ENCODE measurements at places on chromosomes 2 and 18.

- no peaks in the 10 kb centered on the region for H3K4me1 ChIP-seq
- no peak overlapping the region for H3K27ac ChIP-seq
- H3K36me3 ChIP-seq, result no peaks in the 10 kb centered on the region
- H3K27me3 ChIP-seq, result peaks cover 74% of the 10 kb centered on the region
- no peak for DNase-seq
- H3K4me3 ChIP-seq, result no peak overlapping the region
These were observed 8.5 kb upstream of the PRELID3A start for GRCh38 chr18:12399231-12399630.

- H3K4me1 ChIP-seq, result peaks cover 24% of the 10 kb centered on the region
- H3K27me3 ChIP-seq, result no peaks in the 10 kb centered on the region
- H3K27ac ChIP-seq, result peak within 1 kb of the TSS; percentile 99
- peaks cover 36% of the 10 kb centered on the region for H3K36me3 ChIP-seq
These were observed at the start of the genes CEP76 and PSMG2 for GRCh38 chr18:12702221-12703095. Gene CEP76, minus strand, starts transcription at chr18:12702723. Its CDS starts 175 bp downstream, at chr18:12702548. Gene PSMG2, plus strand, starts transcription at chr18:12703042. Its CDS starts 66 bp downstream, at chr18:12703108.

- peaks cover 5% of the 10 kb centered on the region for H3K4me1 ChIP-seq
- no peaks in the 10 kb centered on the region for H3K36me3 ChIP-seq
- no peak for DNase-seq
- no peak overlapping the region for H3K27ac ChIP-seq
These were observed 2.7 kb downstream of the ST8SIA5 start for GRCh38 chr18:46754188-46754587.

DNA sequence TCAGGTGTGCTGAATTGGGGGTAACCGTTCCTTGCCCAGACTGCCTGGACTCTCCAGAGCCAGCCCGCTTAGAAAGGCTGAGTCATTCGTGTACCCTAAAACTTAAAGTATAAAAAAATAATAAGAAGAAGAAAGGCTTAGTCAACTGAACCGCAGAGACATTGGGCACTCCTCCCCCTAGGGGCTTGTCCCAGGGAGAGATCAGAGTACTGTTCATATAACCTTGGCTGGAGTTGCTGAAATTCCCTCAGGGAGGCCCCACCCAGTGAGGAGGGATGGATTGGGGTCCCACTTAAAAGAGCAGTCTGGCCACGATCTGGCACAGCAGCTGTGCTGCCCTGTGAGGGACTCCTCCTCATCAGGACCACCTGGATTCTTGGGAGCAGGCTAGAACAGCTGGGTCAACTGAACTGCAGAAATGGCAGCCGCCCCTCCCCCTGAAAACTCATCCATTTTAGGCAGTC is 37.2 kb downstream of the ANKRD12 start:
- peak overlapping the region; percentile 75 for H3K27ac ChIP-seq
- H3K4me1 ChIP-seq, result peaks cover 75% of the 10 kb centered on the region
- peak overlapping the region; percentile 43 for H3K4me3 ChIP-seq
- DNase-seq, result no peak

- H3K27me3 ChIP-seq, result peaks cover 55% of the 10 kb centered on the region
- H3K27ac ChIP-seq, result no peak overlapping the region
- DNase-seq, result no peak
- no peak overlapping the region for H3K4me3 ChIP-seq
These were observed 6.9 kb upstream of the LIMS2 start for GRCh38 chr2:127681976-127682857.

GRCh38 chr2:226378753-226379705 is 420.6 kb downstream of the IRS1 start:
- no peak overlapping the region for H3K4me3 ChIP-seq
- no peak for DNase-seq
- no peak overlapping the region for H3K27ac ChIP-seq
- peaks cover 19% of the 10 kb centered on the region for H3K27me3 ChIP-seq
- H3K36me3 ChIP-seq, result no peaks in the 10 kb centered on the region

GRCh38 chr2:84854850-84855249 is 26.0 kb downstream of the TRABD2A start:
- H3K27ac ChIP-seq, result peak overlapping the region; percentile 50
- no peak for DNase-seq
- H3K4me1 ChIP-seq, result peaks cover 84% of the 10 kb centered on the region
- H3K36me3 ChIP-seq, result no peaks in the 10 kb centered on the region
- H3K27me3 ChIP-seq, result no peaks in the 10 kb centered on the region
- no peak overlapping the region for H3K4me3 ChIP-seq

DNA sequence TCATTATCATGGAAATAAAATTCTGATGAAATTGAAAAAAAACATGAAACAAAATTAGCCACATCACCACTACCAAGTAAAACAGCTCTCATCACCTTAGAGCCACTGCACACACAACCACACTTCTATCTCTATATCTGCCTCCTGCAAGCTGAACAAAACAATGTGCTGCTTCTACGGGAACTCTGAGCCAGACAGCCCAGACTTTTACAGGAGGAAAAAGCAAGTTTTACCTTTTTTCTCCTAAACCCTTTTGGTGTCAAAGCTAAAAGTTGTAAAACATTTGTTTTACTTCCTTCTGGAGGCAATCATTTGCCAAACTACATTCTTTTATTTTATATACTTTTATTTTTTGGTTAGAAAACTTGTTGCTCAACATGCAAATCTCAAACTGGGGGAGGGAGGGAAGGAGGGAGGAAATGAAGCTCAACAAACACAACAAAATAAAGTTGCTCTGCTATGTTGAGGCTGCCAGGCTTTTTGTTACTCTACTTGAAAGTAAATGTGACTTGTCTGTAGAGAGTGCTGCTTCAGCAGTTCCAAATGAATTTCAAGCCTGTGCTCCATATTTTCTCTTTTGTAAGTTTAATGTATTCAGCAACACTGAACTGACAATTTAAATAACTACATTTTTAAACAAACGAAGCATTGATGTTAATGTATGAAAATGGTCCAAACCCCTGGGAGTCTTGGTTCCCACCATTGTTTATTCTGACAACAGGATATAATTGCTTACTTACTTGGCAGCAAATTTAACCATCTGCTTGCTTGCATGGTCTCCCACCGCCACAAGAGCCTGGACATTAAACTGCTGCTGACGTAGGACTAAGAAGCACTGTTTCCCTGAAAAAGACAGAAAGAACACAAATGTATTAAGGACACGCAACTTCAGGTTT is 24.5 kb downstream of the DARS1 start:
- no peaks in the 10 kb centered on the region for H3K27me3 ChIP-seq
- peaks cover 9% of the 10 kb centered on the region for H3K36me3 ChIP-seq
- DNase-seq, result no peak
- H3K4me1 ChIP-seq, result peaks cover 31% of the 10 kb centered on the region
- peak overlapping the region; percentile 69 for H3K27ac ChIP-seq

DNA sequence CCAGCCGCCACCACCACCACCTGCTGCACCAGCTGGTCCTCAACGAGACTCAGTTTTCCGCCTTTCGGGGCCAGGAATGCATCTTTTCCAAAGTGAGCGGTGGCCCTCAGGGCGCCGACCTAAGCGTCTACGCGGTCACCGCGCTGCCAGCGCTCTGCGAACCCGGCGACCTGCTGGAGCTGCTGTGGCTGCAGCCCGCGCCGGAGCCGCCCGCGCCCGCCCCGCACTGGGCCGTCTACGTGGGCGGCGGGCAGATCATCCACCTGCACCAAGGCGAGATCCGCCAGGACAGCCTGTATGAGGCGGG is 1.6 kb downstream of the LRATD1 start:
- H3K36me3 ChIP-seq, result no peaks in the 10 kb centered on the region
- no peak overlapping the region for H3K27ac ChIP-seq
- DNase-seq, result no peak
- peaks cover 3% of the 10 kb centered on the region for H3K4me1 ChIP-seq
- no peak overlapping the region for H3K4me3 ChIP-seq
- H3K27me3 ChIP-seq, result peaks cover 62% of the 10 kb centered on the region

DNA sequence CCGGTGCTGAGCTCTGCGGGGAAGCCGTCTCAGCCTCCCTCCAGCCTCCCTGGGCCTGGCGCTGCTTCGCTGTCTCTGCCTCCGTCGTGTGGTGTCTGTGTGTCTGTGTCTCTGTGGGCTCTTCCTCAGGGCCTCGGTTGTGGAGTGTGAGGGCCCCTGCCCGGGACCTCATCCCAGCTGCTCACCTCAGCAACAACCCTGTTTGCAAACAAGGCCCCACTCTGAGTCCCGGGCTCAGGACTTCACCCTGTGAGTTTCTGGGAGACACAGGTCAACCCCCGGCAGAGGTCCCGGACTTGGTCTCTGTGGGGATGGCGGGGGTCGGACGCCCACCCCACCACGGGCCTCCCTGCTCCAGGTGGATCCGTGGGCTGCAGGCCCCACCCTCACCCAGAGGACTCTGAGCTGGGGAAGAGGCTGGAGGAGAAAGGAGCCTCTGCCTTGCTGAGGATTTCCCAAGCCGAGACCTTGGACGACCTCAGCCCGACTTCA is 127.4 kb upstream of the CTDP1 start:
- no peak for DNase-seq
- no peaks in the 10 kb centered on the region for H3K36me3 ChIP-seq
- no peaks in the 10 kb centered on the region for H3K4me1 ChIP-seq
- H3K4me3 ChIP-seq, result no peak overlapping the region
- H3K27ac ChIP-seq, result no peak overlapping the region

DNA sequence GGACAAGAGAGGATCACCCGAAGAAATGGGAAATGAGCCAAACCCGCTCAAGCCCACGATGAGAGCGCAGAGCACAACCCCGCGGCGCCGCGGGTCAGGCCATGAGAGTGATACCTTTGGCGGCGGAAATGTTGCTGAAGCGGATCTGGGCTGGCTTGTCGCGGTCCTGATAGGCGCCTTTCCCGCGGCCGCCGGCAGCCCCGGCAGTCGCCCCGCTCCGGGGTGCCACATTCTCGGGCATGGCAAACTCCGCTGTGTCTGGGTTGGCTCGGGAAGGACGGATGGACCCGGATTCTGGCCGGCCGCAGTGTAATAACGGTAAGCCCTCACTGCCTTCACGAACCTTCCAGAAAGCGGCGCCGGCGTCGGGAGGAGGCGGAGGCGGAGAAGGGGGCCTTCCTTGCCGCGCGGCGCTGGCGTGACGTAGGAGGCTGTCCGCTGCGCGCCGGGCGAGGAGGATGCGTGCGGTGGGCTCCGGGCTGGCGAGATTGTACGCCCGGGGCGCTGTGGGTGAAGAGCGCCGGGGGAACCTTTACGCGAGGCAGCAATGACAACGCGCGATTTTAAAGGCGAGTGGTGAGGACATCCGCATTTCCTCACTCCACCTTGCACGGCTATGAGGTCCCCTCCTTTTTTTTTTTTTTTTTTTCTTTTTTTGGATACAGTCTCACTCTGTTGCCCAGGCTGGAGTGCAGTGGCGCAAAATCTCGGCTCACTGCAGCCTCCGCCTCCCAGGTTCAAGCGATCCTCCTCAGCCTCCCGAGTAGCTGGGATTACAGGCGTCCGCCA is at the start of gene CCT4:
Gene CCT4, minus strand, starts transcription at position 390 of the 789 bp plus-strand sequence. Its CDS starts 149 bp downstream, at position 241.
- H3K4me1 ChIP-seq, result peaks cover 22% of the 10 kb centered on the region
- peaks cover 60% of the 10 kb centered on the region for H3K36me3 ChIP-seq
- DNase-seq, result peak; percentile 96
- H3K4me3 ChIP-seq, result peak within 1 kb of the TSS; percentile 96
- H3K27ac ChIP-seq, result peak within 1 kb of the TSS; percentile 99
- no peaks in the 10 kb centered on the region for H3K27me3 ChIP-seq

- no peak overlapping the region for H3K4me3 ChIP-seq
- no peaks in the 10 kb centered on the region for H3K27me3 ChIP-seq
- H3K36me3 ChIP-seq, result peaks cover 6% of the 10 kb centered on the region
- peaks cover 17% of the 10 kb centered on the region for H3K4me1 ChIP-seq
- no peak for DNase-seq
These were observed 58.7 kb upstream of the PEX13 start for GRCh38 chr2:60958800-60959199.

DNA sequence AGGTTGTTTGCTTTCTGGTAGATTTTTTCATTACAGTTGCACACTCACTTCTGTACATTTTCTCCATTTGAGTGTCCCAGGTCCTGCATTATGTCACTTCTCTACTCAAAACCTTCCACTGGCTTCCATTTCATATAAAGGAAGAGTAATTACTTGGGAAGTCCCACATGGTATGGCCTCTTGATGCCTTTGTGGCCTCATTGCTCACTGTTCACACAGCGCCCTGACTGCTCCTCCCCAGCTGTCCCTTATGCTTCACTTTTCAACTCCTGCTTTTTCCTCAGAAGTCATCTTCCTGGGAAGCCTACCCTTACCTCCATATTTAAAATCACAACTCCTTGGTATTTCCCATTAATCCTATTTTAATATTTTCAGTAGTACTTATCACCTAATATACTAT is 24.7 kb downstream of the GULP1 start:
- H3K4me3 ChIP-seq, result no peak overlapping the region
- no peaks in the 10 kb centered on the region for H3K36me3 ChIP-seq
- H3K4me1 ChIP-seq, result no peaks in the 10 kb centered on the region
- no peak overlapping the region for H3K27ac ChIP-seq

- no peak for DNase-seq
- peaks cover 7% of the 10 kb centered on the region for H3K4me1 ChIP-seq
- peak overlapping the region; percentile 86 for H3K27ac ChIP-seq
- no peaks in the 10 kb centered on the region for H3K36me3 ChIP-seq
- no peak overlapping the region for H3K4me3 ChIP-seq
These were observed 10.3 kb downstream of the KHK start for GRCh38 chr2:27096748-27097297.
